ENCODE measurements at places on chromosomes 1 and 21.

GRCh38 chr1:48200166-48200900 is 22.2 kb upstream of the SLC5A9 start:
- no peak for DNase-seq

GRCh38 chr1:201608635-201609395 is 69.9 kb downstream of the NAV1 start:
- no peak for DNase-seq

- no peak for DNase-seq
These were observed 122.7 kb downstream of the ZBTB18 start for GRCh38 chr1:244173769-244174168.

- no peak for DNase-seq
These were observed 146.4 kb downstream of the NOS1AP start for GRCh38 chr1:162215902-162216301.

DNA sequence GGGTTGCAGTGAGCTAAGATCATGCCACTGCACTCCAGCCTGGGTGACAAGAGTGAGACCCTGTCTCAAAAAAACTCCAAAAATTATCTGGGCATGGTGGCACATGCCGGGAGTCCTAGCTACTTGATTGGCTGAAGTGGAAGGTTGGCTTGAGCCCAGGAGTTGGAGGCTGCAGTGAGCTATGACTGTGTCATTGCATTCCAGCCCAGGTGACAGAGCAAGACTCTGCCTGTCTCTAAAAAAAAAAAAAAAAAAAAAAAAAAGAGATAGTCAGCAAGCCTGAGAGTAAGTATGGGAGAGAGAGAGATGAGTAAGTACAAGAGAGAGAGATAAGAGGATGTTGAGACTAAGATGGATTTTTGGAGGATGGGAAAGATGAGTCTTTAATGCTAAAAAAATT is 180.8 kb upstream of the CACYBP start:
- DNase-seq, result no peak

Data from BJ (cell line).